GM12878 (cell line): ENCODE measurements at places on chromosomes 1 and 21. TPM values are rescaled to one million over a fixed set of nuclear protein-coding genes. Genes with fewer than 3 reads are reported as not detected.

Gene GBP2
- total RNA-seq: 3.1 TPM in 2 replicates

Gene FCRL2
- total RNA-seq: 0.21 and 0.36 TPM in 2 replicates

Gene TSPAN1
- total RNA-seq: 0.18 and 0.61 TPM in 2 replicates

Gene TEX38
- total RNA-seq: not detected in 2 replicates

Gene TSHB
- not detected in 2 replicates for total RNA-seq

DNA sequence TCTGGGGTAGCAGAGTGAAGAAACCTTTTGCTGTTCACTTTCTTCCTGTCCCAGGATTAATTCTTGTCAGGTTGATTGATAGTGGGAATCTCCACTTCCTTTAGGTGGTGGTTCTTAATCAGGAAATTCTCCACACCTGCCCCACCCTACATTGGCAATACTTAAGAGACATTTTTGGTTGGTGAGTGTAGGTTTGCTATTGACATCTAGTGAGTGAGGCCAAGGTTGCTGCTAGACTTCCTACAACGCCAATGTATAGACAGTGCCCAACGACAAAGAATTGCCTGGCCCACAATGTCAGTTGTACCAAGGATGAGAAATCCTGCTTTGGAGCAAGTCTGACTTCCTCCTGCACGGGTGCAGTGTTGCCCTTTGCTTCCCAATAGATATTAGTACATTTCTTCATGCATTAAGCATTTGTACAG lies 38.5 kb downstream of the MAP3K7CL start:
- DNase-seq: no peak

GRCh38 chr1:115479055-115479482 lies 141.0 kb upstream of the NGF start:
- no peak for DNase-seq

DNA sequence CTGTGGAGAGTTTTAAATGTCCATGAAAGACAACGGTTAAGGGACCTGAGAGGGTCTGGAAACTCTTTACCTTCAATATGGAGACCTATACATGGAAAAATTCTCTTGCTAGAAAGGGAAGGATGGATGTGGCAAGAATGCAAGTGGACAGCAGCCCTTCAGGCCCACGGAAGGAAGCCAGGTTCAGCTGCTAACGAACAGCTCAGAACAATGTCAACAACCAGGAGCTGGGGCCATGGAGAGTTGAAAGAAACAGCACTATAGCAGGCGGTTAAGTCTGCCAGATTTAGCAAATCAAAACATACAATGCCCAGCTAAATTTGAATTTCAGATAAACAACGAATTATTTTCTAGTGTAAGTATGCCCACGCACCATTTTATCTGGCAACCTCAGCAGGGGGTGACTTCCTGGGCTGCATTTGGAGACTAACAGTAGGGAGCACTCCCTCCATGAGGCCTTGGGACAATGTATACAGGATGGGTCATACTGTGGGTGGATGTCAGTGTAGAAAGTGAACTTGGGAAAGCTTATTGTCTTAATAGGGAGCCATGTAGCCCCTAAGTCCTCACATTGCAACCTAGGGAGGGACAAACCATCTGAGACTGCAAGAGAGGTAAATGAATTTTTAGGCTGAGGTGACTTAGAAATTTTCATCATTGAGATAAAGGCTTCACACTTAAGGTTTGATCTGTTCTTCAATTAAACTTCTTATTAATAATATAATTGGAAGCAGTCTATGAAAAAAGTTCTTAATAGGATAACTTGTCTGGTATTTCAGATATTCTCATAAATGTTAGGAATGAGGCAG lies 7.8 kb upstream of the H3-3A start:
- DNase-seq: no peak

GRCh38 chr1:37056325-37056724 lies 22.0 kb upstream of the GRIK3 start:
- no peak for DNase-seq

DNA sequence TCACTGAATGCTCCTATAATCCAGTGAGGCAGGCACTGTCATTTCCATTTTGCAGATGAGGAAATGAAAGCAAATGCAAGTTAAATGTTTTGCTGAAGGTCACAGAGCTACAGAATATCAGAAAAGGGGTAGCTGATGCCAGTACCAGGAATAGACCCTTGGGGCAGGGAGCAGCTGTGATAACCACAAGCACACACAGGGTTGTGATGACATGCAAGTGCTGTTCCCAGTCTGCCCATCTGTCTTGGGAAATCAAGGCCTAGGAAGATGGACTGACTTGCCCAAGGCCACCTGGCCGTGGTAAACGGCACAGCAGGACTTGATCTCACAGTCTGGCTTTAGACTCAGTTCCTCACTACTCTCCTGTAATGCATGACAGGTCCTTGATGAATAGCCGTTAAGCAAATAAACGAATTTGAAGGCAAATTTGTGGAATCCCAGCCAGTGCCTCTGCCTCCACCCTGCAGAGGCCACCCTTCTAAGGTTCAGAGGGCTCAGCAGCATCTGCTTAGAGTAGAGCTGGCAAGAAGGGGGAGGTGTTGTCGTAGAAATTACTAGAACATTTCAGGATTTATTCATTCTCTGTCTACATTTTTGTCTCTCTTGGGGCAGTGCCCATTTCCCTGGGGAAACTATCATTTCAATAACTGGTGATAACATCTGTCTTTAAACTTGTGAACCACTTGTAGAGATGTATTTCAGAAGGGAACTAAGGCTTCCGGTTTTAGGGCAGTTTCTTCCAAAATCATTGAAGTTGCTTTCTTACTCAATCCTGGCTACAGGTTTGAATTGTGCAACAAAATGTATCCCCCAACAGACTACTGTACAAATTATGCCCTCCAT lies 53.2 kb upstream of the MRPS6 start:
- DNase-seq: peak; percentile 92

DNA sequence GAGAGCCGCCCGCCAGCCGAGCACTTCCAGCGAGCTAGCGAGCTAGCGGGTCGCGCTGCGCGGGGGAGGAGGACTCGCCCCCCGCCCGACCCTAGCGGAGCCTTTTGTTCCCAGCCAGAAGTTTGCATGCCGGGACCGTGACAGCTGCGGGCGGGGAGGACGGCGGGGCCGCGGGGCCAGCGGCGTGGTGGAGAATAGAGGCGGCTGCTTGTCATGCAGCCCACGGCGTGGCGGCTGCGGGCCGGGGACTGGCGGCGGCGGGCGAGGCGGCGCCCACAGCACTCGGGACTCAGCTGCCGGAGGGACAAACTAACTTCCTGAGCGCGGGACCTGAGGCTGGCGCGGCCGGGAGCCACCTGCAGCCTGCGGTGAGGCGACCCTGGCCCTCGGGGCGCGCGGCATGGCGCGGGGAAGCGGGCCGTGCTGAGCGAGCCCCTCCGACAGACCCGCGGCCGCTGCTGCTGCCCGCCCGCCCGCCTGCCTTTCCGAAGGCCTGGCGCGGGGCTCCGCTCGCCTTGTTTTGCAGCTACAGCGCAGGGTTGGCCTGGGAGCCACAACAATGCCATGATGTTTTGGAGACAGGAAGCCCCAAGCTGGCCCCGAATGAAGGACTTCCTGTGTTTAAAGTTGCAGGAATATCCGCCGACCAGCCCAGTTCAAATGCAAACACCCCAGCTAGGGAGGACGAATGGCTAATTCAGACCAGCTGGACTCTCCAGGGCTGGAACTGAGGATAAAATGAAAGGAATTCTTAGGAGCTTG lies 82.2 kb upstream of the BMP8A start:
- no peak for DNase-seq

DNA sequence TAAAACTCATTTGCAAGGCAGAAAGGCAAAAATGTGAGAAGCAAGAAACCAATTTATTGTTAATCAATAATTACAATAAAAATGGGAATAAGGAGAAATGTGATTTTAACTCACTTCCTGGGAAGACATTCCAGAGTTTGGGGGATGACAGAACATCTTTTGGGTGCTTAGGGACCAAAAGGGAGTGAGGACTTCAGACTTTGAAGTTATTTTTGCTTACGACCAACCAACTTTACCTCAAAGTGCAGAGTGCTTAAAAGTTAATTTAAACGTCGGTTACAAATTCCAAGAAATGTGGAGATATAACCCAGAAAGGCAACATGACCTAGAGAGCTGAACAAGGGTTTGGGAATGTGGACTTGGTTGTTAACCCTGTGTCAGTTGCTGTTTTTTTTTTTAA lies 234.5 kb upstream of the C1orf105 start:
- DNase-seq: no peak
